ENCODE measurements at places on chromosomes 5 and 9.

GRCh38 chr9:77457916-77458592 lies 190.1 kb downstream of the GNA14 start:
- peak; percentile 34 for DNase-seq

GRCh38 chr9:36928670-36929349 lies 105.3 kb downstream of the PAX5 start:
- no peak for DNase-seq

GRCh38 chr5:178286226-178287090 lies 53.9 kb upstream of the PHYKPL start:
- DNase-seq = no peak

DNA sequence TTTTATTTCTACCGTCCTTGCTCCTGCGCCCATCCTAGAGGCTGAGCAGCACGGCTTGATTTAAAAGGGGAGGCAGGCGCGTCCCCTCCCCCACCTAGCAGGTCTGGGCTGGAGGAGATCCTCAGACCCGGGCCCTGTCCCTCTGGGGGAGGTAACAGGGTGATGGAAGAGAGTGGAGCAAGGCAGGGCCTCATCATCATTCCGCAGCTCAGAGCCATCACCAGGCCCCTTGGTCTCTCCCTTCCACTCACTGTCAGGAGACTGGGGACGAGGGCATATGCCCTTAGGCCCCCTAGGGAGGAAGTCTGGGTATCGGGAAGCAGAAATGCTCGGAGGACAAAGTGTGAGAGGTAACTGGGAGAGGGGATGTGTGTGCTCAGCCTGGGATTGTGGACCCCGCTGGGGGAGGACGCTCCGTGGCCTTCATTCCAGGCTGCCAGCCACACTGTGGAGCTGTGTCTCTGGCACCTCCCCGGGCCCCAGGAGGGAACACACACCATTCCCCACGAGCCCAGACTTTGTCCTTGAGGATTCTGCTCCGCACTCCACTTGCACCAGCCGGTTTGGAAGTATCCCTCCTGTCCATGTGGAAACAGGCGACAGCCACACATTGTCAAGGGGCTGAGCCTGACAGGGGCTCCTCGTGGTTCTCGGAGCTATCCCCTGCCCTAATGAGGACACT lies 761 bp downstream of the REEP2 start:
- no peak for DNase-seq

GRCh38 chr9:134454476-134454857 lies 128.2 kb downstream of the RXRA start:
- no peak for DNase-seq

DNA sequence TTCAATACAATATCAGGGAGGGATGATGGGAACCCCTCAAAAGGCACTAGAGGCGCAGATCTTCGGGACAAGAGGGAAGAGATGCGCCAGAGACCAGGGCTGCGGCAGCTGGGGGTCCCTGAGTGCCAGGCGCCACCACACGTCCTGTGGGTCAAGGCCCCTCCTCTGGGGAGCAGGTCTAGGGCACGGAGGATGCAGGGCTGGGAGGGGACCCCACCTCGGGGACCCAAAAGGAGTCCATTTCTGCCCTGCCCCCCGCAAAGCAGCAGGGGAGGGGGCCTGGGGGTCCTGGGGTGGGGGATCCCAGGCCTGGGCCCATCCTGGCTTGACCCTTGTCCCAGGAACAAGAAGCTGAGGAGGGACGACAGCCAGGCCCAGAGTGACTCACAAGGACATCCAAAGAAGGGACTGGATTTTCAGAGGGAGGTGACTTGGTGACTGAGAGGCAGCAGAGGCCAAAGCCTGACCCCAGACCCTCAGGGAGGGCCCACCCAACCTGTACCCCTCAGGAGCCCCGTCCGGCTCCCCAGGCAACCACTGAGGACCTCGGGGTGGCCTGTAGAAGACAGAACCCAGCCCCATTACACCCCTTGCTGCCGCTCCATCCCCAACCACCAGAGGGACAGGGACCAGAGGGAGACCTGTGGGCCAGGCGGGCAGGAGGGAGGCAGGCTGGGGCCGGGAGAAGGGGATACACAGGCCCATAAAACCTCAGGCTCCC lies 54.2 kb downstream of the LRSAM1 start:
- DNase-seq = no peak

- no peak for DNase-seq
Measured at GRCh38 chr9:134916161-134916665, 1.5 kb downstream of the FCN1 start.

DNA sequence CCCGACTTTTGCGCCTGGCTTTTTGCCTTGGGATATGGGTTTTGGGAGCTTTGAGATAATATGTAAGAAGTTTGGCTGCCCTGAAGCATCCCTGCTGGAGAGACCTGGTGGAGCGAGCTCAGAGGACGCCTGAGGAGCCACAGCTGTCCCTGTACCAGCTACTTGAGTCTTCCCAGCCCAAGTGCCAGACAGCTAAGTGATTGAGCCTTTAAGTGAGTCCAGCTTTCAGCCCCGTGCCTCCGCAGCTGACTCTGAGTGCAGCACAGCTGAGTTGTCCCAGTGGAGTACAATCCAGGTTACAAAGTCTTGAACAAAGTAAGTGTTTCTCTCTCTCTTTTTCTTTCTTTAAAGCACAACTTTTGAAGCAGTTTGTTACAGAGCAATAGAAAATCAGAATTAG lies 203.8 kb upstream of the DAP start:
- DNase-seq = no peak

DNA sequence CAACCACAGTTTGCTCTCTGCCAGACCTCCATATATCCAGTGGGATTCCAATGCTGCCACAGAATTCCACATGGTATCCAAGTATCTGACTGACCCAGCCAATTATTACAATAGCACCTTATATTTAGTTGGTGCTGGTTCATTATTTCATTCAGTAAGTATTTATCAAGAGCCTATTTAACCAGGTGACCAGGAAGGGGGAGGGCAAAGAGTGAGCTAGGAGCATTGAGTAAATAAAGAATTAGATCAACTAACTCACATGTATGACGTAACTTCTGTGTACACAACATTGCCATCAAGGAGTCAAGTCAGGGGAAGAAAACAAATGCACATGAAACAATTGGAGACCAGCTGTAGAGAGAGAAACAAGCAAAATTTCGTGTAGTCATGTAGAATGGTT lies 207.1 kb upstream of the PAPPA start:
- no peak for DNase-seq

- no peak for DNase-seq
Measured at GRCh38 chr5:107519900-107520354, 150.8 kb downstream of the EFNA5 start.

DNA sequence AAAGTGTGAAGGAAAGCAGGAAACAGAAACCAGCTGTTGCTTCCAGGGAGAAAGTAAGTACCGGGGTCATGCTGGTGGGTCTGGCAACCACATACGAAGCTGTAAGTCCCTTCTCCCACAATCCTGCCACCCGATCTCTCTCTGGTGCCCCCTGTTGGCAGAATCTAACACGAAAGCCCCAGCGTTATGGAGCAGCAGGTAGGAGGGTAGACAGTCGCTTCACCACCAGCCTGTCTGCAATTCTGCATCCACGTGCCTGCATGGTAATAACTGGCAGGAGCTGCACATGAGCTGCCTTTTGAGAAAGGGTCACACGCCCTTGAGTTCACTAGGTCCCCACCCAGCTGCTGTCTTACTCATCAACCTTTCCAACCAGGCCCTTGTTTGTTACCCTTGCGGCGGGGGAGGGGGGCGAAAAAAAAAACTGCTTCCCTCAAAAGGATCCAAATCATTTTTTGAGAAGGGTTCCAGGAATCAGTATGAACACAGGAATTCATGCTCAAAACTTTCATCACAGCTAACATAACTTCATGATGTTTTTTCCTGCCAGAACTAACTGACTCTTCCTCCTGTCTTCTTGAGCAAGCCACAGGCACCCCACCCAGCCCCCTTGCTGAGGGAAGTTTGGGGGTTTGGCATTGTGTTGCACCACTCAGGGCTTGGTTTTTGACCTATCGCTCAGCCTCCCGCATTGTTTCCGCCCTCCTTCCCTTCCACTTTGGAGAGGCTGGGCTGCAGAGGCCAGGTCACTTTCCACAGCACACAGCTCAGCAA lies 19.6 kb upstream of the TMEM252 start:
- no peak for DNase-seq

- DNase-seq = no peak
Measured at GRCh38 chr5:118637947-118638670, 350.2 kb downstream of the DTWD2 start.

GRCh38 chr9:127796225-127796813 lies 6.4 kb upstream of the FPGS start:
- no peak for DNase-seq

DNA sequence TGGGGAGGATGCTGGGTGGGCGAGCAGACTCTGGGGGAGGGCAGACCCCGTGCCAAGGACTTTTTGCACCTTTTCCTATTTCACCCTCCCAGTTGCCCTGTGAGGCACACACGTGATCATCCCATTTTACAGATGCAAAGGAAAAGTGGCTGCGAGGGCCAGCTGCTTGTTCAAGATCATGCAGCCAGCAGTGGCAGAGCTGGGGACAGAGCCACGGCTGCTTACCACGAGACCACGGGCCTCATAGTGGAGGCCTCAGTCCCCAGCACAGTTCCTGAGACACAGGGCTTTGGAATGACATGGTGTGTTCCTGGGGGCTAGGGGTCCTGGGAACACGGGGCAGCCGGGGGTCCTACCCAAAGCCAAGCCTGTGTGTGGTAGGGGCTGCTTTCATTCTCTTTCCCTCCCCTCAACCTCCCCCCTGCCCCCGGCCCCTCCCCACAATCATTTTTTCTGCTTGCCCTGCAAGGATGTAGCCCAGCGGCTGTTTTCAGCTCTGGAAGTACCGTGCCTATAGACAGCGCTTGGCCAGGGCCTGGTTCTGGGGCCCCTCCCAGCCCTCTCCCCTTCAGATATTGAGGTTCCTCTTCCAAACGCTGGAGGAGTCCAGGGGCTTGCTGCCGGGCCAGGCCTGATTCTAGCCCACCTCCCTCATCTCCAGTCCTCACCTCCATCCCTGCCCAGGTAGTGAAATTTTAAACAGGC lies 58.5 kb upstream of the IER5L start:
- DNase-seq = no peak

DNA sequence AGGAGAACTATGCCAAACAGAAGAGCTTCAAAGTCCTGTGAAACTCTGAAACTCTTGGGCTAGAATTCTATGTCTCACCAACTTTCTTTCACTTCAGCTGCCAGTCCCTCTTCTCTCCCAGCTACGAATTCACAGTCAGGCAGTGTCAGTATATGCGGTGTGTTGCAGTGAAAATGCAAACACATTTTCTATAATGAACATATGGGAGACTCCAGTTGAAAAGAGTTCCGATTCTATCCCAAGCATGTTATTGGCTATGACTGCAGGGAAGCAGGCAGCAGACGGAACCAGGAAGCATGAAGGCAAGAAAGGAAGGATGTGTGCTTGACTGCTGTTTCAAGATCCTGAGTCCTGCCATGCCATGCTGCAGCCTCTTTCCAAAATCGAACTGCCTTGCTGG lies 515.7 kb upstream of the TLE4 start:
- DNase-seq = no peak

GRCh38 chr9:131469356-131469755 lies 33.4 kb upstream of the POMT1 start:
- no peak for DNase-seq

- DNase-seq = no peak
Measured at GRCh38 chr9:133645021-133645765, 9.0 kb downstream of the DBH start.

- DNase-seq = no peak
Measured at GRCh38 chr9:128919402-128920089, 1.2 kb upstream of the PHYHD1 start.

GRCh38 chr5:40378396-40379177 lies 301.1 kb upstream of the PTGER4 start:
- DNase-seq = no peak

GRCh38 chr5:116234681-116235080 lies 149.9 kb downstream of the COMMD10 start:
- no peak for DNase-seq

GRCh38 chr9:124353811-124354274 lies 61.4 kb downstream of the PSMB7 start:
- DNase-seq = no peak

DNA sequence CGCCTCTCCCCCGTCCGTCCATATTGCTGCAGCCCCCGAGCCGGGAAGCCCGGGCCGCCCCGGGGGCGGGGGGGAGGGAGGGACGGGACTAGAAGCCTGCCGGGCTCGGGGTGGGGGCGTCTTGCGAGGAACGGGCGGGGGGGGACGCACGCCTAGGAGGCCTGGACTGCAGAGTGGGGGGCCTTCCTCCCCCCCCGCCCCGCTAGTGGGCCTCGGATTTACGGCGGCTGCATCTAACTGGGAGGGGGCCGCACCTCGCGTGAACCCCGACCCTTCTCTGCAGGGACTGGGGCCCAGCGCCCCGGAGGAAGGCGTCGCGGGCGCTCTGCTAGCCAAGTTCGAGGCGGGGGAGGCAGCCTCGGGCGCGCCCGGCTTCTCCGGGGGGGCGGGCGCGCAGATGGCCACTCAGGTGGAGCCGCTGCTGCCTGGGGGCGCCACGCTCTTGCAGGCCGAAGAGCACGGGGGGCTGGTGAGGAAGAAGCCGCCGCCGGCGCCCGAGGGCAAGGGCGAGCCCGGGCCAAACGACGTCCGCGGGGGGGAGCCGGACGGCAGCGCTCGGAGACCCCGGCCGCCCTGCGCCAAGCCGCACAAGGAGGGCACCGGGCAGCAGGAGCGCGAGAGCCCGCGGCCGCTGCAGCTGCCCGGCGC lies at the start of gene LARP1:
Gene LARP1 (plus strand): TSS at position 17 of the 648 bp plus-strand sequence. CDS start 381 bp downstream, at position 398.
- DNase-seq = peak; percentile 2

- DNase-seq = no peak
Measured at GRCh38 chr5:133214153-133214820, 162.5 kb downstream of the HSPA4 start.

GRCh38 chr5:146025114-146025680 lies 80.2 kb downstream of the PLAC8L1 start:
- no peak for DNase-seq

GRCh38 chr5:154782326-154782725 lies 27.1 kb downstream of the LARP1 start:
- no peak for DNase-seq

GRCh38 chr5:10532421-10532820 lies 31.4 kb upstream of the ANKRD33B start:
- no peak for DNase-seq

DNA sequence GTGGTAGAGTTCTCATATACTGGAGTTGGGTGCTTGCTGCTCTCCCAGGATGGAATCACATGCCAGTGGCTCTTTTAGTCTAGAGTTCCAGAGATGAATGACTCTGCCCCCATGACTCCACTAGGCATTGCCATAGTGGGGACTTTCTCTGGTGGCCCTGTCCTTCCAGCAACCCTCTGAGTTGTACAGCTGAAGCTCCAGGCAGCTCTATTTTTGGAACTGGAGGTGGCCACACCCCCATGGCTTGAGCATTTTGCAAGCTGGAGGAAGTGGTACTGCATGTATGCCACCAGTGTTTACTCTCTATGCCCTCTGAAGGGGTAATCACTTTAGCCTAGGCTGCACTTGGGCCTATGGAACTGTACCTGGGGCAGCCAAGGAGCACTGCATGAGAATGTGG lies 112.6 kb downstream of the RANBP17 start:
- no peak for DNase-seq

DNA sequence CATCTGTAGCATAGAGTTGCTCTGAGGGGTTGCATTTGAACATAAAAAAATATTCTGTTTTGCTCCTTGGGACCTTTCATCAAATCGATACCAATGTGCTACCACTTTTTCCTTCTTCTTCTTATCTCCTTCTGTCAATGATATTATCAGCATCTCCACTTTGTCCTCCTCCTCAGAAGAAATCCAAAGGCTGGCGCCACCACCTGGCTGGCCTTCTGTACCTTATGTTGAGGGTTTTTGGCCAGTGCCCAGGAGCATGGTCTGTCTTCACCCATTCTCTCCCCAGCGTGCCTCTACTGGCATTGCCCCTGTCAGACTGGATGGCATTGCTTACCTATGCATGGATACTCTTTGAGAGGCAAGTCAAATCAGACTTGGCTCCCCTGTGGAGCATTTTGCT lies 167.2 kb downstream of the CFAP90 start:
- DNase-seq = no peak

GRCh38 chr5:94473936-94474335 lies 144.5 kb downstream of the KIAA0825 start:
- no peak for DNase-seq

Measured in stimulated activated CD8-positive, alpha-beta memory T cell treated with anti-CD3 and anti-CD28 coated beads, Interleukin-4, amount 100 ng/mL, for 1 hour (primary cell).